ENCODE measurements at places on chromosomes 6 and 20.

DNA sequence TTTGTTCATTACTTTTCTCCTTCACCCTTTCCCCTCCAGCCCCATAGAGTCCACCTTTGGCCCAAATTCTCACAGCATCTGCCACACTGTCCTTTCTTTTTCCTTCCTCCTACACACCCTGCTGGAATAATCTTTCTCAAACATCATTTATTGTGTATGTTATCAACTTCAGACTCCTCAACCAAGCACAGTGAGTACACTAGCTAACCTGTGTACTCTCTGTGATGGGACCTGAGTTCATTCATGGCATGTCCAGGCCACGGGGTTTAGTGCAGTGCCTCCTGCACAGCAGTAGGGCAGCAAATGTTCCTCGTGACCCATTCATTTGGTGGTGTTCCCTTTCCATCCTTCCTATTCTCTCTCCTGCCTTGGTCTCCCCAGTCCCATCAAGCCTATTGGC, 7.1 kb upstream of the ARMC12 start:
- no peak for DNase-seq

DNA sequence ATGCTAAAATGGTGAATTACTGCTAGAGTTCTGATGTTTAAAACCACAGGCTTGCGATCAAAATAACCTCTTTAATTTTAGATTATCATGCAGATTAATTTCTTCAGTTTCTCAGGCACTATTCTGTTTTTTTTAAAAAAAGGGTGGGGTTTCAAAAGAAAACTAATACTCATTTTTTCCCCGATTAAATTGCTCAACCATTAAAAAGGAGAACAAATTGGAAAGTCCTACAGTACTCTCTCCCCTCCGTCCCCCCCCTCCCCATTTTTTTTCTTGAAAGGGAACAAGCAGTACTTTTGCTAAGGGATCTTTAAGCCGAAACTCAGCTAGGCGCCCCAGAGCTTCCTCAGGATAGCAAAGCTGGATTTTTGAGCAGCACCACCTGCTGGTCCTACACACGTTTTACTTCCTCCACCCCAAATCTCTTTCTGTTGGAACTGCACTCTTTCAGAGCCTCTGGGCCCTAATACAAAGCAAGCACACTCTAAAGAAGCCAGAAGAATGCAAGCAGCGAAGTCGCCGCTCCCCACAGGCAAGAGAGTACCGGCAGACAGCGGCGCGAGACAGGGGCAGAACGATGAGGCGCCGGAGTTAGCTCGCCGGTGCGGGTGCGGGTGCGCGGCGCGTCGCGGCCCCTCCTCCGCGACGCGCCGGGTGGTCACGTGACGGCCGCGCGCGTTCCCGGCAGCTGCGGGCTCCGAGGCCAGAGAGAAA, at the start of gene RNF146:
TSS of gene RNF146 (plus strand) at position 687 of the 714 bp plus-strand sequence. CDS start 13,475 bp downstream, outside the sequence.
- DNase-seq = peak; percentile 67

- DNase-seq = no peak
Observed at GRCh38 chr20:32848846-32849245, 9.9 kb upstream of the EFCAB8 start.

- no peak for DNase-seq
Observed at GRCh38 chr20:20695250-20695816, 17.1 kb downstream of the RALGAPA2 start.

GRCh38 chr6:134544737-134545136, 226.8 kb upstream of the SGK1 start:
- no peak for DNase-seq

DNA sequence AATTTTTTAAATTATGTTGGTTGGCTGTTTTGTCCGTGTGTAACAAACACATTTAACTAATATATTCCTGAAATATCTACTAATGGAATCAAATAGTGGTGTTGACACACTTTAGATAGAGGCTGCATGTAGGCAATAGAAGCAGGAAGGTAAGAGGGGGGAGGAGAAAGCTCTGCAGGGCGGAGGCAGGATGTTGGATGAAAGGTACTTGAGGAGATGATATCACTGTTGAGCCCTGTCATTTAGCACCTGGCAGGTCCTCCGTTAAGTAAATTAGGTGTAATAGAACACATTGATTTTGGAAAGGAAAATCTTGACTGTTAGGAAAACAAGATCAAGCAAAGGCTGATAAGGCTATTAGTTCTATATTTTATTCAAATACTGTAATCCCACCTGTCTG, 618.7 kb downstream of the PKHD1 start:
- DNase-seq = no peak

DNA sequence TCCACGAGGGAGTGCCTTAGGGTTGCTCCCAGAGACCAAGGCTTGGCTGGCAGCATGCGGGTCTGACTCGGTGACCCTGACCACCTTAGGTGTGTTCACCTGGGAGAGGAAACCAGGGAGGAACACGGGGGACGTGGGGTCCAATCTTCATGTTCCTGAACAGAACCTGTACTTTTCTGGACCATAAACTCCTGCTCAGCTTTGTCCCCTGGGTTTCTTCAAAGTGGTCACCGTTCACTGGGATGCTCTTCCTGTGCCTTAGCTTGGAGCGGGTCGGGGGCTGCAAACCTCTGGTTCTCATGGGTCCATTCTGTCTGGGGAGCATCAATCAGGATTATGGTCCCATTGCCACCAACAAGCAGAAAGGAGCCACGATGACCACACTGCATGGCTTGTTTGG, 333.5 kb downstream of the QKI start:
- DNase-seq = no peak

DNA sequence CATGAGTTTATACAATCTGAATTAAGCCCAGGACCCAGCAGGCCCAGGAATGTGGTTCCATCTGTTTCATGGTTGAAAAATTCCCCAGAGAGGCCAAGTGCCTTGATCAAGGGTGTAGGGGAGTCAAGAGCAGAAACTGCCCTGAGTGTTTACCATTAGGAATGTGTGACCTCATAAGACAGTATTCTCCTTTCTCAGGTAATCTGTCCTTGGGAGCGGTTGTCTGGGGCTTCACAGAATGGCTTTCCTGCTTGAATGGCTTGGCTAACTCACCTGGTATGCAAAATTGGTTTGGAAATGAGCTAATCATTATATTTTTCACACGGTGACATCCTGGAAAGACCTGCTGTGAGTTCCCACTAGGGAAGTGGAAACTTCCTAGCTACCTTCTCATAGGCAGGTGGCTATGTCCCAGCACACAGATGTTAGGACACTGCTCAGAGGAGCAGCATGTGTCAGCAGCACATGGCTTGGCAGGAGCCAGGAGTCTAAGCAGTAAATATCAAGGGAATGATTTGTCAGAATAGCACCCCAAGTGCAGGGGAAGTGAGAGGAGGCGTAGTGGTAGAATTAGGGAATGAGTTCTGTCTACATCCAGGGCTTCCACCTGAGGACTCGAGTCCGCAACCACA, 17.7 kb downstream of the CLIC5 start:
- DNase-seq = no peak

- DNase-seq = no peak
Observed at GRCh38 chr6:71393981-71394432, 105.4 kb downstream of the OGFRL1 start.

- no peak for DNase-seq
Observed at GRCh38 chr6:168054765-168055560, 24.0 kb downstream of the FRMD1 start.

- no peak for DNase-seq
Observed at GRCh38 chr6:56510984-56511531, 131.6 kb downstream of the DST start.

DNA sequence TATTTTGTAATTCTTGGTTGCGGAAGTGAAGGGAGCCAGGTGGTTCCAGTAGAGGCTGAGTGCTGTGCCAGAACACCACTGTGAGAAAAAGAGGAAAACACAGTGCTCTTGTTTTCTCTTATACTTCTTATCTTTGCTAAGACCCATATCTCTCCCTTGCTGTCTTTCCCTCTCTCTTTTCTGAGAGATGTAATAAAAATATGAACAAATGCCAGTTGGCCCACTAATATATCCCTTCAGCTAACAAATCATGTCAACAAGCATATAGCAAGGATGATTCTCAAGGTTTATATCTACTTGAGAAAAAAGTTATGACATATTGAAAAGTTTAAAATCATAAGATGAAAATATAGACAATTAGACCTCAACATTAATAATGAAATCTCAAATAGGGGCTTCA, 758.3 kb downstream of the HDGFL1 start:
- no peak for DNase-seq

- no peak for DNase-seq
Observed at GRCh38 chr20:20370094-20370575, 2.2 kb downstream of the INSM1 start.

- no peak for DNase-seq
Observed at GRCh38 chr6:108432792-108433191, 127.9 kb upstream of the FOXO3 start.

- no peak for DNase-seq
Observed at GRCh38 chr6:106125925-106126435, 39.8 kb downstream of the PRDM1 start.

- no peak for DNase-seq
Observed at GRCh38 chr6:21107796-21108195, 485.8 kb upstream of the SOX4 start.

DNA sequence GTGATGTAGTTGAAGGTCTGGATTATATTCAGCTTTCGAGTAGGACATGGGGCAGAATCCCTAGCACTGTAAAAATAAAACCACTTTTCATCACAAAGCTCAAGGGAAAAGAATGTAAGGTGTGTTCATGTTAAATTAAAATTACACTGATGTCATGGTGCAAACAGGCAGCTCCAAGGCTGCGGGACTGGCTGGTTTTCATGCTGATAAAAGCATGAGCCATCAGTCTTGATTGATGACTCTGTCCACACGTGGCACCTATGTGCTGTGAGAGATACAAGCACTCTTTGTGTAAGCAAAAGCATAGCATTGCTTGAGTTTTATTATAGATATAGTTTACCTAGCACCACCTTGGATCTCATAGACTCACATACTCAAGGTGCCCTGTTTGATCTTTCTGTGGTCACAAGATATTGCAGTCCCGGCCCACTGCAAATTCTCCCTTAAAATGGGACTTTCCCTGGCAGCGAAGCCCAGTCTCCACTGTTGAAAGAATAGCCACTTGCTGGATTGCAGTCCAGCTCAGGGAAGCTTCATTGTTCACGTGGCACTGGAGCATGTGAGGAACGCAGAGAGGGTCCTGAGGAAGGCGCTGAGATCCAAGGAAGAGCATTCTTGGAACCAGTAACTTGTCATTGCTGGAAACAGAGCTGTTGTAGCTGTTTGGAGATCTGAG, 90.6 kb downstream of the TIAM2 start:
- DNase-seq = no peak

- no peak for DNase-seq
Observed at GRCh38 chr20:23142162-23143050, 56.3 kb upstream of the CD93 start.

- DNase-seq = no peak
Observed at GRCh38 chr20:44644667-44645131, 6.8 kb downstream of the ADA start.

GRCh38 chr20:16066571-16066970, 506.7 kb downstream of the KIF16B start:
- DNase-seq = no peak

GRCh38 chr20:47501116-47501481, 588 bp upstream of the NCOA3 start:
- no peak for DNase-seq

- no peak for DNase-seq
Observed at GRCh38 chr20:50009521-50010454, 27.0 kb downstream of the SNAI1 start.

- peak; percentile 35 for DNase-seq
Observed at GRCh38 chr6:136526196-136526930, 23.9 kb downstream of the MAP7 start.

- no peak for DNase-seq
Observed at GRCh38 chr6:37988127-37988526, 168.6 kb downstream of the ZFAND3 start.

GRCh38 chr6:154528310-154528915, 17.9 kb upstream of the CNKSR3 start:
- DNase-seq = no peak

DNA sequence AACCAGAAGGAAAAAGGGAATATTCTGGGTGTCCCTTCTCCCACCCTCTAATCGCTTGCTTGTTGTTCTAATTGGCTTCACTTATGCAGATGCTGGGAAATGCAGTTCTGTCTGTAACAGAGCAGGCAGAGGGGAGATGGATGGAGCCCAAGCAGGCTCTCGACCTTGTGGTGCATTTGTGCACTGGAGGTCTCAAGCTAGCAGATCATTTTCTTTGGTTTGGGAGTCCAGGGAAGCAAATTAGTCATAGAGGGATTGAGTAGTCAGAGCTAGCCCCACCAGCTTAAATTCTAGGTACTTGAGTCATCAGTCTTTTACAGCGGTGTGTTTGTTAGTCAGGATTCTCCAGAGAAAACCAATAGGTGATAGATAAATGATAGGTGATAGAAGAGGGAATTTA, 234.7 kb upstream of the ECI2 start:
- no peak for DNase-seq

- no peak for DNase-seq
Observed at GRCh38 chr6:90739802-90740201, 152.9 kb upstream of the MAP3K7 start.

GRCh38 chr6:124963416-124963785, 1.2 kb downstream of the RNF217 start:
- DNase-seq = no peak

GRCh38 chr20:64091770-64092169, 7.6 kb upstream of the LKAAEAR1 start:
- no peak for DNase-seq

DNA sequence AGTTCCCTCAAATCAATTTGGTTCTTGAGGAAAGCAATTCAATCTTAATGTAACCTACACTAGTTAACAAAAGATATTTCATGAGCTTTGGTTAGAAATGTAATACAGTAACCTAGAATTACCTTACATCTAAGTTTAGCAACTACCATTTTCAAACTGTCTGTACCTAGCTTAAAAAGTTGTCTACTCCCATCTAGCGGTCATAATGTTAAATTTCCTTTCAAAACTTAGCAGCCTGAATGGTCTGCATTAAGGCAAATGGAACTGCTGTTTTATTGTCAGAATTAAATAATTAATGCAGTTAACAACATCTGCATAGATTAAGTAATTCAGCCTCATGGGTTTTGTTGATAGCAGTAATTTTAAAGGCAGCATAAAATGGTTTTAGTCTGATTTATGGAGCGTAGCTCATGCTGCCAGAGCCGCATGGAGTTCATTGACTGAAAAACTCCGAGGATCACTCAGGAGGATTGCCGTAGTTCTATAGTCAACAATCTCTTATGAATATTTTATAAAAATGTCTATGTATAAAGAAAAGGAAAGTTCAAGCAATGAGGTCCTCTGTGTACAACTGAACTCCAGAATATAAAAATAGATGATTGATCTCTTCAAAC, 485.4 kb upstream of the MANEA start:
- no peak for DNase-seq

DNA sequence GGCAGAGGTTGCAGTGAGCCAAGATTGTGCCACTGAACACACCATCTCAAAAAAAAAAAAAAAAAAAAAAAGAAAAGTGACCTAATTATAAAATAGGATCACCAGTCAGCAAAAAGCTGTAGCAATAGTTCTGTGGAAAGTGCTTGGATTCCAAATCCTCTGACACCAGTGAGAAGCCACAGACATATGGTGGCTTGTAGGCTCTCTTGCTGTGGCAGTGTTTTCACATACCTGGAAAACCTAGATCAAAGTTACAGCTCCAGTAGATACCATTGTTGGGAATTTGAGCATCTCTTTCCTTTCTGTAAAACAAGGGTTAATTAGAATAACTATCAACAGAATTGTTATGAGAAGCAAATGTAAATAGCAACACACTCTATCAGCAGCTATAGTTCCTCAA, 4.1 kb downstream of the CCDC170 start:
- no peak for DNase-seq

- DNase-seq = no peak
Observed at GRCh38 chr6:166456395-166457156, 73.8 kb upstream of the MPC1 start.

- no peak for DNase-seq
Observed at GRCh38 chr6:119184008-119184648, 105.7 kb upstream of the FAM184A start.
